ENCODE measurements at places on chromosomes 7 and 10.

DNA sequence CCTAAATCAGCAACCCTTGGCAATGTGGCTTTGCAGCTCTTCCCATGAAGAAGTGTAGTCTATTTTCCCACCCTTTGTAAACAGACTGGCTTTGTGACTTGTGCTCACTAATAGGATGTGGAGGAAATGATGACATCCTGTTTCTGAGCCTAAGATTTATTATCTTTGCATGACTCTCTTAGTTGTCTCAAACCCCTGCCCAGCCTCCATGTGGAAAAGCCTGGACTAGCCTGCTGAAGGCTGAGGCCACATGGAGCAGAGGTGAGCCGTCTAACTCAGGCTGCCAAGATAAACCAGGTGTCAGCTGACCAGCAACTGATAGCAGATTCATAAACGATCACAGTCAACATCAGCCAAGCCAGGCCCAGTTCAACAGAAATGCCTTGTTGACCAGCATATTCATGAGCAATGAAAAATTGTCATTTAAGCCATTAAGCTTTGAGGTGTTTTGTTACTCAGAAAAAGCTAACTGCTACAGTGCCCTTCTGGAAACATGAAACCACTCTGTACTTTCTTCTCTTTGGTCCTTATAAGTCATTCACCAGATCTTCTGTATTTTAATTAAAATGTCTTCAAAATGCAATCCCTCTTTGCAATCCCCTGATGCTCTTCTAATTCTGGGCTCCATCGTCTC, 586.3 kb upstream of the ANKRD30A start:
- no peak for DNase-seq

GRCh38 chr10:125578658-125579315, 104.2 kb downstream of the TEX36 start:
- no peak for DNase-seq

GRCh38 chr10:77144656-77145055, 493.0 kb downstream of the KCNMA1 start:
- DNase-seq = no peak

- no peak for DNase-seq
These were observed 200.7 kb downstream of the POLR1F start for GRCh38 chr7:19508124-19508523.

DNA sequence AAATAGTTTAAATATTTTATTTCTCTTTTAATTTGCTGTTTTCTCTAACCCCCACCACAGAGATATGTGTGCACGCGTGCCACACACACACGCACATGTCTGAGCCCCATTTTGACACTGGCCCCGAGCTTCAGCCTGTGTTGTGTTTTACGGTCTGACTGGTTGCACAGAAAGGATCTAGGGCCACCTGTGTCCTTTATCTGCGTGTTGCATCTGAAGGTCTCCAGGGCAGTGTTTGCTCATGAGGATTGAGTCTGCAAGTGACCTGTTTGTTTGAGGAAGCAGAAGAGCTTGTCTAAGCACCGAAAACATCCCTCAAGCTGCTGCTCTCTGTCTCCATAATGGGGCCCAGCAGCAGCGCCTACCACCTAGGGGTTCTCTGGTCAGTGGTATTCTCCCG, 266.4 kb upstream of the LYZL1 start:
- no peak for DNase-seq

GRCh38 chr7:104927055-104927454, 87.0 kb upstream of the KMT2E start:
- DNase-seq = peak; percentile 60

GRCh38 chr10:92180399-92180798, 110.5 kb downstream of the CPEB3 start:
- DNase-seq = no peak
